Right renal pelvis (tissue), 4 donors: ENCODE measurements at places on chromosomes 3 and 15. TPM values are rescaled to one million over a fixed set of nuclear protein-coding genes. Genes with fewer than 3 reads are reported as not detected.

The SEMA4B gene
- 39.0 TPM for polyA plus RNA-seq

The CCNB2 gene
- 43.1 TPM for polyA plus RNA-seq

The QARS1 gene
- 275 TPM for polyA plus RNA-seq

The SENP5 gene
- 20.9 TPM for polyA plus RNA-seq

The ESYT3 gene
- 1.1 TPM for polyA plus RNA-seq

The MKRN3 gene
- 2.2 TPM for polyA plus RNA-seq

The ACTRT3 gene
- 4.9 TPM for polyA plus RNA-seq

The SNX22 gene
- 1.3 TPM for polyA plus RNA-seq

The HHATL gene
- 0.35 TPM for polyA plus RNA-seq

The ADCY5 gene
- 12.2 TPM for polyA plus RNA-seq

The ZBTB47 gene
- polyA plus RNA-seq = 18.3 TPM

The HIGD2B gene
- not detected for polyA plus RNA-seq

The CDHR4 gene
- polyA plus RNA-seq = not detected

The CADPS gene
- polyA plus RNA-seq = 2.0 TPM

The DTX3L gene
- polyA plus RNA-seq = 11.1 TPM

The FSTL1 gene
- polyA plus RNA-seq = 549 TPM

The UTS2B gene
- polyA plus RNA-seq = 1.1 TPM

The SH3BP5 gene
- 59.7 TPM for polyA plus RNA-seq

The SAXO2 gene
- 6.5 TPM for polyA plus RNA-seq

The GABRB3 gene
- 8.1 TPM for polyA plus RNA-seq

The SI gene
- not detected for polyA plus RNA-seq

DNA sequence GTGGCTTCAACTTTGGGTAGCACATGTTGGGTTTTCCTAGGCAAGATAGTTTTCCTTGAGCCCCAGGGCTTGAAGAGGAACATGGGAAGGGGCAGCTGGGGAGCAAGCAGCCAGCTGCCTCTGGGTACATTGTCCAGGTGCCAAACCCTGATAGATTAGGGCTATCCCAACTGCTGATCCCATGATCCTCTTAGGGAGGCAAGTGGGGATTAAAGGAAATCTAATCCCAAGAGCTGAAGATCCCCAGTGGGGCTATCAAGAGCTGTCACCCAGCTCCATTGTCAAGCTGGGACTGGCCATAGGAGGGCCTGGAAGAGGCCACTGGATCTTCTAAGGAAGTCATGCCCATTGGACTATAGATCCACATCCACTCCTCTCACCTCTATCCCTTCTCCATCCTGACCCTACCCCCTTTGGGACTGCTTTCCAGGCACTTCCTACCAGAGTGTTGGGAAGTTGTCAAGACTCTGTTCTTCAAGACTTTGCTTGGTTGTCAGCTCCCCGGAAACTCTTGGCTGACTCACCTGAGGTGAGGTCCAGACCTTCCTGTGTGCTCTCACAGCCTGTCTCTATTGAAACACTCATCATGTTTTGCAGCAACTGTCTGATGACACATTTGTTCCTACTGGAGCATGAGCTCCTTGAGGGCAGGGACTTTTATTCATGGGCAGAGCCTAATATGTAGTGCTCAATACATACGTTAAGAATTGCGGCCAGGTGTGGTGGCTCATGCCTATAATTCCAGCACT is 5.9 kb downstream of the CAMK2N2 start:
- DNase-seq = no peak

GRCh38 chr3:50464569-50464968 is 38.9 kb downstream of the CACNA2D2 start:
- no peak for DNase-seq

GRCh38 chr3:30344288-30344687 is 262.1 kb upstream of the TGFBR2 start:
- DNase-seq = no peak

DNA sequence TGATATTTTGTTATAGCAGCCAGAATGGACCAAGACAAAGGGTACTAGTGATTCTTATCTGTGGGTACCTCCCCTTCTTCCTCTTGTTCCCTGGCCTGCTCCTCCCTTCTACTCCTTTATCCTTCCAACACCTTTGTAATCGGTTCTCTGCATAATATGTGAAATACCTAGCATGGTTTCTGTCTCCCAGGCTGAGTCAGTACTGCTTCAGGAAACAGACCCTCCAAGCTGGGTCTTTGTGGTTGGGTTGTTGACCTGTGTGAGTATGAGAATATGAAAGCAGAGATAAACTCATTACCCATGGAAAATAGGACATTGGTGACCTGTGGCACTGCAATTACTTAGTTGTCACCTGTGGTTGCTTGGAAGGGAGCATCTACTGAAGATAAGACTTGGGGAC is 69.3 kb upstream of the KLF13 start:
- no peak for DNase-seq

- no peak for DNase-seq
These were observed 45.1 kb downstream of the HMCES start for GRCh38 chr3:129323651-129324294.

GRCh38 chr3:127427666-127428065 is 139.8 kb upstream of the PRR20G start:
- DNase-seq = no peak

- DNase-seq = peak; percentile 59
These were observed 39.9 kb upstream of the TNFSF10 start for GRCh38 chr3:172562871-172563865.

DNA sequence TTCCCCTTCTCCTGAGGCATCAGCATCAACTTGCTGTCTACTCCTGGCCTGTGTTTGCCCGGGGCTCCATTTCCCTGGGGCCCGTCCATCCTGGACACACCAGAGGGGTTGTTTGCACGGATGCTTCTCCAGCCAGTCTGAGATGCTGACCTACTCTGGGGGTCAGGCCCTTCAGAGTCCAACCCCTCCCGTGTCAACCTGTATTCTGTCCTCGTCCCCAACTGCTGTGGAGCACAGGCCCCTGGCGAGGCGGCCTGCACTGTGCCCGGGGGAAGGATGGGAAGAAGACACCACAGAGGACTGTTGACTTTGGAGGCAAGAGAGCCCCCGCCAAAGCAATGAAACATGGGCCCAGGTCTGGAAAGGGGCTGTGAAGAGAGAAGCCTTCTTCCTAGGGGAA is 25.8 kb downstream of the ALS2CL start:
- no peak for DNase-seq

DNA sequence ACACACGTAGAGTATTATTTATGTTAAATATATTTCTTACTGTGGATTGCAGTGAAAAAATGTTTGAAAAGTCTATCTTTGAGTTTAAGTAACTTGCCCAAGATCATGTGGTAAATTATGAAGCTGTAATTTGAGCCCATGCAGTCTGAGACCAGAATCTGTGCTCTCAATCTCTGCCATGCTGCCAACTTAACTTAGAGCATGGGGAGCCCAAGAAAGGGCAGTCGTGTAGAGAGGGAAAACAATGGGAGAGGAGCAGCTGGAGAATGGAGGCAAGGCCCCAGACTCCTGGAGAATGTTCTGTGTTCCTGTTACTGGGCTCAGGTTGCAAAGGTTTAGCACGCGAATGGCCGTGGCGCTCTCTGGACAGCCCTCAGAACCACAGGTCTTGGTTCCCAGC is 311.6 kb upstream of the RASGRP1 start:
- no peak for DNase-seq

GRCh38 chr3:177451864-177452830 is 254.9 kb upstream of the TBL1XR1 start:
- no peak for DNase-seq

DNA sequence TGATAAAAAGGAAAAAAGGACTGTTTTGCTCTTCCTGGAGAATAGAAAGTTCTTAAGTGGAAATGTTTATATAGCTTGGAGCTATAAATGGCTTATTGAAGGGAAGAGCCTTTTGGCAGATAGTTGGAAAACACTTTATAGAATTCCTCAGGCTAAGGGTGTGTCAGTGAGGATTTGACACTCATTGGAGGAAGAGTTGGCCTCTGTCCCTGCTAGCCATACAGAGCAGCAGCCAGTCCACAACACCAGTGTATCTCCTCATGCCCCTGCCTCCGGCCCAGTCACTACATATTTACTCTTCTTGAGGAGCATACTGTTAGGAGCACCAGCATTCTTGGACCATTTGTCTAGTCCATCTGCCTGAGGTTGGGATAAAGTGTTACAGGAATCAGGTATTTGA is 36.2 kb downstream of the KLHL18 start:
- no peak for DNase-seq

GRCh38 chr3:154971341-154971740 is 108.8 kb upstream of the MME start:
- DNase-seq = no peak

- no peak for DNase-seq
These were observed at the start of gene RFTN1 for GRCh38 chr3:16513141-16514020. Gene RFTN1, minus strand, starts transcription at chr3:16513699. Its CDS starts 19,830 bp downstream, at chr3:16493869.

DNA sequence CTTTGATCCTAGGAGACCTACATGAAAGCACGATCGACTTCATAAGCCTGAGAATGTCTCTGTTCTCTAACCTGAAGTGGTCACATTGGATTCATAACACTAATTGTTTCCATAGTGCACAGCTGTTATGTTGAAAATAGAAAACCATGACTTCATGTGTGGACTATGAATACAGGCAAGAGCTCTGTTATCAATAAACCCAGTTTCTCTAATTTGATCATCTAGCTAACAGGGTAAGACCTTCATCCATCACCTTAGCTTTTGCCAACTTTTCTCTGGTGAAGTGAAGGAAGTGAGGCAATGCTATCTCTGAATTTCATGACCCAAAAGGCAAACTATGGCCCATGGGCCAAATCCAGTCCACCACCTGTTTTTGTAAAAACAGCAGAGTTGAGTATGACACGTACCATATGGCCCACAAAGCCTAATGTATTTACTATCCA is 27.2 kb downstream of the ABI3BP start:
- DNase-seq = no peak

GRCh38 chr3:139113993-139114375 is 69.3 kb upstream of the PRR23C start:
- no peak for DNase-seq

GRCh38 chr15:66841953-66842681 is 140.1 kb downstream of the SMAD6 start:
- DNase-seq = peak; percentile 69

GRCh38 chr15:76335307-76336253 is 993 bp upstream of the ISL2 start:
- no peak for DNase-seq

DNA sequence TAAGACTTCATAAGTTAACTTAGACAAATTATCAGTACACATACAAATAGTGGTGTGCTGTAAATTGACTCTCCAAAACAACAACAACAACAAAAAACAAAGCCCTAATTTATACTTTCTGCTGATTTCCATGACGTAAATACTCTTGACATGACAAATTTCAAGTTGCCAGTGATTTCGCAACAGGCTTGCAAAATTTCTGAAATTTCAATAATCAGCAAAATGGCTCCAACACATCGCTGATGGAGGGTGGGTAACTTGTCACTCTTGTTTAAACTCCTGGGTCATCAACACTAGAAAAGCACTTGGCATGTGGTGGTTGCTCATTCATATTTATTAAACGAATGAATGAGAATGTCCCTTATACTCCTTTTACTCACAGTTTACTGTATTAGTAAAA is 205.2 kb upstream of the SATB1 start:
- no peak for DNase-seq

- DNase-seq = no peak
These were observed 363.4 kb upstream of the RARB start for GRCh38 chr3:25064681-25065080.

DNA sequence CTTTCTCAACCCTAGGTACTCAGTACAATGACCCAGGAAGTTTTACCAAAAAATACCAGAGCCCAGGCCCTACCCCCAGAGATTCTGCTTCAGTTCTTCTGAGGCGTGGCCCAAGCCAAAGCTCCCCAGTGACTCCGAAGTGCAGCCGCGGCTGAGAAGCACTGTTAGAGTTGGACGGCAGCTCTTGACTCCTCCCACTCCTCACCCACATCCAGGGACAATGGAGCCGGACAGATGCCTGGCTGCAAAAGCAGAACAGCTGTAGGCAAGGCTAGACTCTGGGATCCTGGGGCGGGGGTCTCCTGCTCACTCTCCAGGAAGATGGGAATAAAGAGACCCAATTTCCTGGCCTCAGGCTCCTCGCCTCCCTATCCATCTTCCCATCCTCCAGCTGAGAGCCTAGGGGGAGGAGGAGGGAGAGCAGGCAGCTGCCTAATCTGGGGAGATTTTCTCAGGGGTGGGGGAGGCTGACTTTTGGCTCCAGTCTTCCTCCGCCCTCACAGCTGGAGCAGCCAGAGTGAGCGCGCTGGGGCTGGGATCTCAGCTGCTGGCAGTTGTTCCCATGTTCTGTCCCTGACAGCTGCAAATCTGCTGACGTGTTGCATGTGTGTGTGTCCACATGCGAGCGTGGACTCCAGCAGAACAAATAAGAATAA is 223.8 kb downstream of the OPA1 start:
- DNase-seq = peak; percentile 68

- no peak for DNase-seq
These were observed 443.3 kb downstream of the VGLL3 start for GRCh38 chr3:86547692-86548091.

DNA sequence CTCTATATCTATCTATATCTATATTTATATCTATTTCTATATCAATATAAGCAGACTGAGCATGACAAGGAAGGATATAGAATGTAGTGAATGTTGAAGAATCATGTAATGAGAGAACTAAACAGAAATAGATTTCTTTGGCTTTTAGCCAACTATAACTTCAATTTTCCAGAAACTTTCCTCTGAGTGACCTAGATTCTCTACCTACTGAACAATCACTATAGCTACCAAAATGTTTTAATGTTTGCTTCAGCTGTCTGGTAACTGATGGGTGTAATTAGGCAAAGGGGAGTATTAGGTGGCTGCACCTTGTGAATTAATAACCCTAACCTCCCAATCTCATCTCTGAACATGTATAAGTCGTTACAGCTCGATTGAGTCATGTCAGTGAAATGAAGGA is 76.4 kb upstream of the ROBO1 start:
- no peak for DNase-seq

- no peak for DNase-seq
These were observed 169.5 kb upstream of the CNTN6 start for GRCh38 chr3:923161-923910.

- no peak for DNase-seq
These were observed 69.1 kb downstream of the KBTBD8 start for GRCh38 chr3:67067251-67067650.

- DNase-seq = no peak
These were observed 204.1 kb downstream of the STXBP5L start for GRCh38 chr3:121111914-121112612.
